CD14-positive monocyte (primary cell): ENCODE measurements at places on chromosomes 1 and 21.

- no peak for DNase-seq
Observed at GRCh38 chr1:167849666-167850065, 64.3 kb downstream of the ADCY10 start.

GRCh38 chr1:50275566-50275965 is 147.7 kb downstream of the DMRTA2 start:
- DNase-seq, result no peak

DNA sequence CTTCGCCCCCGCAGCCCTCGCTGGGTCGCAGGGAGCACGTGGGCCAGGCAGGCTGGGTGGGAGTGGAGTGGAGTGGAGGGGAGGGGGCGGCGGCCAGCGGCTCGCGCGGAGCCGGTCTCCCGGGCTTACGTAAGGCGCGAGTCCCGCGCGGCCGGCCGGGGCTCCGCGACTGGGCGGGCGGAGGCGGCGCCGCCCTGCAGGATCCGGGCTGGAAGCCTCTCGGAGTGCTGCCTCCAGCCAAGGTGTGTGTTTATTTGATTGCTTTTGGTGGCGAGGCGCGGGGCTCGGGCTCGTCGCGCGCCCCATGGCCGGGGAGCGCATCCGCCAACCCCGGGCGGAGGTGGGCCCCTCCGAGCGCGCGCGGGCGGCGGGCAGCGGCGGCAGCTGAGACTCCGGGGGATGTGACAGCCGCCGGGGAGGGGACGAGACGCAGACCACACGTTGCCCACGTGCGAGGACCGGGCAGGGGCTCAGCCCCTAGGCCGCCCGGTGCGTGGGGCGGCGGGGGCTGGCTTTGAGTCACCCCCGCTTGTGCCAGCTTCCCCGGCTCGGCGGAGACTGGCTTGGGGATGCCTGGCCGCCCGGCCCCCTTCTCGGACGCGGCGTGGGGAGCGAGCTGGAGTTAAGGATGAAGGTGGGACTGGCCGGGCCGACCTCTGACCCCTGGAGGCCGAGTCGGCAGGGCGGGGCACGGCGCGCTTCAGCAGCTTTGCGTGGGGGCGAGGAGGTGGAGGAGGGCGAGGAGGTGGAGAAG is 402 bp upstream of the AK4 start:
- DNase-seq, result peak; percentile 25

DNA sequence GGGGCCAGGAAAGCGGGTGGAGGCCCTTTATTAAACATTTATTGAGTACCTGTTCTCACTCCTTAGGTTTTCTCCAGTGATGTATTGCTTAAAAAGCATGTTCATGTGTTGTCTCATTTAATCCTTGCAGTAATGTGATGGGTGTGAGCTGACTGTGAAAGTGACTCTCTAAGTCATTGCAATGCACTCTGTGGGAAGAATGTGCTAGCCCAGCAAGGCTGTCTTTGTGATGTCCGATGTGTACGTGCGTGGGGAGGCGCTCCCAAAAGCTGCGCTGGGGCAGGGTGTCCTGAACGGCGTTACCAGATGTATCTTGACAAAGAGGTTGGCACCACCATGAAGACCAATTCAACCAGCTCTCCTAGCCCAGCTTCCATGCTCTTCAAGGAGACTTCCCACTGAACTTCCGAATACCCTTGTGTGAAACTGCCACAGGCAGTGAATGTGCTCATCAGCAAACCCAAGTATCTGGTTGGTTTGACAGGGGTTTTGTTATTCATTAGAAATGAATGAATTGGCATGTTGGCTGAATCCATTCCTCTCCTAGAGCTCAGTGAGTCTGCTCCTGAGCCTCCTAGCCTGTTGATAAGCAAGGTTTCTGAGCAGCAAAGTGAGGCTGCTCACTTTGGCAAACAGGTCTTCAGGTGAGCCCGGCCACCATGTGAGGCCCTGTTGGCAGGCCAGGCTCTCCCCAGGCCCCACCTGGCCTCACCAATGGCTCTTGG is 28.0 kb downstream of the NUAK2 start:
- DNase-seq, result no peak

DNA sequence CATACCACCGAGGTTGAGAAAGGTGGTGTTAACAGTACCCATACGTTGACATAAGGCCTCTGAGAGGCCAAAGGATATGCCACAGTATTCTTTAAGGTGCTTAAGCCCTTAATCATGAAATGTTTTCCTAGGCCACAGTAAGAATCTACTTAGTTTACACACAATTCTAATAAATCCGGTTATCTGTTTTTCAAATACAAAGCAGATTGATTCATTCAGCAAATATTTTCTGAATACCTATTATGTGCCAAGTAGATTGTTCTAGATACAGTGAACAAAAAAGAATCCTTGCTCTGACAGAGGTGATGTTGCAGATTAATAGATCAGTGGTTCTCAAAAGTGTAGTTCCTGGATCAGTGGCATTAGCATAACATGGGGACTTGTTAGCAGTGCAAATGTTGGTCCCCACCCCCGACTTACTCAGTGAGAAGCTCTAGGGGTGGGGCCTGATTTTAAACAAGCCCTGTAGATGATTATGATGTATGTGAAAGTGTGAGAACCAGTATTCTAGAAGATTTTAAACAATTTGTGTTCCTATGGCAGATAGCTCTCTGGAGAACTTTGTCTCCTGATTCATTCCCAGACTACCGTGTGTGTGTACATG is 61.6 kb downstream of the NFIA start:
- DNase-seq, result no peak

DNA sequence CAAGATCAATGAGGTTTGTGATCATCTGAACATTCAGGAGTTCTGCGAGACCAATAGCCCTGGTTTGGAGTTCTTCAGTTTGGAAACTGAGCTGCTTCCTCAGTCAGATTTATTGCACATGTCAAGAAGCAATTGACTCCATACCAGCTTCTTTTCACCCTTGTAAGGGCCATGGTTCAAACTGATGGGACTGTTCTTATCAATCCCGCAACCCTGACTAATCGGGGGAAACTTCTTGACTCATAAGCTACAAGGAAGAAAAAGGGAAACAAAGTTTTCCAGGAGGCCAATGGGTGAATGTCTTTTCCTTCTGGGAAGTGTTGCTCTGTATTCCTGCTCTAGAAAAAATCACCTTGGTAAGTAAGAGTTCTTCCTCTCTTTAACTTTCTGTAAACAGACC is 187.9 kb downstream of the MIS18A start:
- DNase-seq, result no peak

DNA sequence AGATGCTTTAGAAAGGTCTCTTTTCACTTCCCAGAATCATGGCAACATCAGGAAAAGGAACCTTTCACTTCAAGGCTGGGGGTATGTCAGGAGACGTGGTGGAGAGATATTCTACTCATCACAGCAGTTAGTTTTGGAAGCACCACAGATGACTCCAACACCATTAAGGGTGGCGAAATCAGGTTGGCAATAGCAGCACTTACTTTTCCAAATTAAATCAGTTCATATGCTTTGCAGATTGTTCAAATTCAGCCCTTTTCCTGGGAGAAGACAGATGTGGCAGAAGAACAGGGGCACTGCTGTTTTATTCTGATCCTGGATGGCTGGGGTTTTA is 79.0 kb downstream of the RUNX1 start:
- DNase-seq, result no peak
